Osteoblast (primary cell): ENCODE measurements at places on chromosomes 16 and 17.

GRCh38 chr17:4807605-4808377, 839 bp downstream of the PLD2 start:
- DNase-seq = peak; percentile 94

DNA sequence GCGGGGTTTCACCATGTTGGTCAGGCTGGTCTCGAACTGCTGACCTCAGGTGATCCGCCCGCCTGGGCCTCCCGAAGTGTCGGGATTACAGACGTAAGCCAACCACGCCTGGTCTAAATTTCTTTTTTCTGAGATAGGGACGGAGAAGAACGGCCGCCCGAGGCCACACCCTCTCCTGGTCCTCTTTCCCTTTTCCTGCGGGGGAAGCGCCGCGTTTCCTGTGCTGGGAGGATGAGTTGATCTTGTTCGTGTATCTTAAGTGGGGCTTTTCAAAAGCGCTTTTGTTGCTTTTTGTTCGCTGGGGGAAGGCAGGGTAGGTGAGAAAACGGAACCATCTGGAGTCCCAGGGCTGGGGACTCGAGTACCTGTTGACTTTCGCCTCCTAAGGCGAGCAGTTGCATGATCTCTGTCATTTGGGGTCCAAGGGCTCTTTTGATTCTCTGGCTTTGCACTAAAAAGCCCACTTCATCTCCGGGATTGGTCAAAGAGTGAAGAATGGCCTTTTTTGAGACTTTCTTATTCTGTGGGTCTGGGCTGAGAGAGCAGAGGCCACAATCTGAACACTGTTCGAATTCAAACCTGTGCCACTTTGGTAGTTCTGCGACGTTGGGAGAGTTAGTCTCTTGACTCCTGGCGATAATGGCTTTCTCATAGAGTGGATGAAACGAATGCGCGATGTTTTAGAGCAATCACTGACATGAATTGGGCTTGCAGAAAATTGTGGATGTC, 1.3 kb downstream of the FUS start:
- peak; percentile 92 for DNase-seq

DNA sequence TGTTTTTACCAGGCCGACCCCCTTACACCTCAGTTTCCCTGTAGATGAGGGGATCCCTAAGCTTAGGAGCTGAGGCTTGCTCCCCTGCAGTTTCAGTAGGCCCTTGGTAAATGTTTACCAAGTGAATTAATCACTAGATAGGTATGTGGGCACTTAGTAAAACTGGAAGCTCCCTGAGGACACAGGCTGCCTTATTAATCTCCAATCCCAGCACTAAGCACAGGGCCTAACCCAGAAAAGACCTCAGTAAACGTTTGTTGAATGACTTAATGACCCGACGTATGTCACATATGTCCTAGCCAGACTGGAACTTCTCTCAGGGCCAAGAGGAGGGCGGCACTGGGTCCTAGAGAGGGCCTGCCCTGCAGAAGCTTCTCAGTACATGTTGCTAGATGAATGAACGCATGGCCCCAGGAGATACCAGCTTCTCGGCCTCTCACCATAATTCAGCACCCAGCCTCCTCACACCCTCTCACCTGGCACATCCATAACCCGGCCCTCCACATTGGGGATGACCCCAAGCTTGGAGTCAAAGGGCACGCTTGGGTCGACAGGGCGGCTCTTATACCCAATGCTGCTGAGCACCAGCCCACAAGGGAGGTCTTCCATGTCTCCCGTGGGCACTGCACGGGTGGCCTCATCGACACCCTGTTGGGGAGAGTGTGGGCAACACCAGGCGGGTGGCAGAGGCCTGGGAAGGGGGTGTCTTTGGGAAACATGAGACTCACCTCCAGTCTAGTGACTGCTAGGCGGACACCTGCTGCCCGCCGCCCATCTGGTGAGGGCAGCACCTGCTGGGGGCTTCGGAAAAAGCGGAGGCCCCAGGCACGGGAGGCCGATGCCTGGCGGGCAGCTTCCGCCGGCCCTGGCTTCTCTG, 4.0 kb upstream of the GRIN2C start:
- no peak for DNase-seq

DNA sequence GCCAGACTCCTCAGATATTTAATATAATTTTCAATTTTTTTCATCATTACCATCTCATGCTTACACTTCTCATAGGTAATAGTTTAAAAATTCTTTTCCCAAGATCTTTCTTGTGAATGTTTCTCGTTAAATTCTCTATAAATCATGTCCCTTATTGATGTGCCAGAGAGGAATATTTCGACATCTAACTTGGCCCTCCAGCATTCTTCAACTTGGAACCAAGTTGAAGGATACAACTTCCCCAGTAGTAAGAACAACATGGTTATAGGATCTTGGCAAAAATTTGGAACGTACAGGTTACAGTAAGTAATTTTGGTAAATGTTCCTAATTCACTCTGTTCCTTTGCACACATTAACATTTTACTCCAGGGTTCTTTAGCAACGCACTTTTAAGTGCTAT, 731.8 kb downstream of the CDH11 start:
- DNase-seq = no peak

GRCh38 chr16:11543661-11544393, 42.9 kb downstream of the LITAF start:
- no peak for DNase-seq

DNA sequence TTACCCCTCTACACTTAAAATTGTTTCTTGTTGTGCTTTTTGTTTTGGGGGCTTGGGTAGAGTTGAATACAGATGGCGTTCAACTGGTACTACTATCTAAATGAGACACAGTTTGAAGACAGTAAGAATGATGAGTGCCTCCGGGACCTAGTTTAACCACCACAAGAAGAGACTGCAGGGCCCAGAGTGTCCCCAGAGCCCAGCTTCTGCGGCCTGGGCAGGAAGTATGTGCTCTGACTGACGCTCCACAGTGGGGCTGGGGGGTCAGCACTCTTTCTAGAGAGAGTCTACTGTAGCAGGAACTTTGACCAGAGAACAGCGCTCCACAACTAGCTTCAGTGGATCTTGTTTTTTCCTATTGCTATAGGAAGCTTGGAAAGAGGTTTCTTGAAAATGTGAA, 174.0 kb downstream of the VPS53 start:
- DNase-seq = no peak

GRCh38 chr16:19361587-19361986, 56.1 kb upstream of the TMC5 start:
- DNase-seq = no peak

GRCh38 chr16:66798161-66798560, 3.2 kb downstream of the TERB1 start:
- no peak for DNase-seq

- no peak for DNase-seq
These were observed 79.6 kb upstream of the ATP2A3 start for GRCh38 chr17:4043862-4044261.

- peak; percentile 82 for DNase-seq
These were observed 446.1 kb downstream of the SOX9 start for GRCh38 chr17:72566671-72567484.

DNA sequence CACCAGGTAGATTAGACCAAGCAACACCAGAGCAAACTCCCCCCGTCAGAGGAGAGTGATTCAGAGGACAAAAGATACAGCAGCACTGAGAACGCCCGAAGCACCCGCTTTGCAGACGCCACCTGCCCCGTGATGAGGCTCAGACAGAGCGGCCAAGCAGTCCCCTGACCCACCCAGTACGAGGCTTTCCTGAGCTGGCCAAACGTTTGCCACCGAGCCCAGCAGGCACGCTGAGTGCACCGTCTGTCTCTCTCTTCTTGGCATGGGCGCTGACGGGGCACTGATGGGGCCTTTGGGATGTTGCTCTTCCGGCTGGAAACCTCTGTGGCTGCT, 19.4 kb upstream of the WDR45B start:
- peak; percentile 51 for DNase-seq

DNA sequence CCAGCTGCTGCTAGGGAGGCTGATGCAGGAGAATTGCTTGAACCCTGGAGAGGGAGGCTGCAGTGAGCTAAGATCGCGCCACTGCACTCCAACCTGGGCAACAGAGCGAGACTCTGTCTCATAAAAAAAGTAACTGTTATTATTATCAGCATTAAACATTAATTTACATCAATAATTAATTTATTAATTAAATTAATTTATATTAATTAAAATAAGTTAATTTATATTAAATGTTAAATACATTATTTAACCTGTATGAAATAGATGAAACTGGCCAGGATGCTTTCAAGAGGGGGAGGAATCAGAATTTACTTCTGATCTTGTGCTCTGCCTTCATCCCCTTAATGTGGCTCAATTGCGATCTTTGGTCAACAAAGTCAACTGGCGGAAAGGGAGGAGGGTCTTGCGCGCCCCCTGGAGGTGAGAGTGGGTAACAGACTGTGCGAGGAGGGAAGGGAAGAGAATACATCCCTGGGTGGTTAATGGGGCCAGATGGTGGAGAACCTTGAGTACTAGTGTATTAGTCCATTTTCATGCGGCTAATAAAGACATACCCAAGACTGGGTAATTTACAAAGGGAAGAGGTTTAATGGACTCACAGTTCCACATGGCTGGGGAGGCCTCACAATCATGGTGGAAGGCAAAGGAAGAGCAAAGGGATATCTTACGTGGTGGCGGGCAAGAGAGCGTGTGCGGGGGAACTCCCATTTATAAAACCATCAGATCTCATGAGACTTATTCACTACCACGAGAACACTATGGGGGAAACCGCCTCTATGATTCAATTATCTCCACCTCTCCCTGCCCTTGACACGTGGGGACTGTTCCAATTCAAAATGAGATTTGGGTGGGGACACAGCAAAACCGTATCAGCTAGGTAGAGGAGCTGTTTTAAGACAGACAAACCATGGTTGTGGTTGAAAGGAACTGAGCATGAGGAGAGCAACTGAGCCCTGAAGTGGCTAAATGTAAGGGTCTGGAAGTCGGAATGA, 15.7 kb upstream of the CPPED1 start:
- peak; percentile 90 for DNase-seq

GRCh38 chr17:41863074-41863848, 2.0 kb downstream of the KLHL11 start:
- no peak for DNase-seq

- no peak for DNase-seq
These were observed 1.7 kb upstream of the KPNA2 start for GRCh38 chr17:68033636-68034451.

- no peak for DNase-seq
These were observed 5.1 kb upstream of the C1QTNF8 start for GRCh38 chr16:1101133-1101532.

- DNase-seq = peak; percentile 97
These were observed 6.0 kb downstream of the TIMM22 start for GRCh38 chr17:1002771-1003555.
